ENCODE measurements at places on chromosomes 7 and 10.

DNA sequence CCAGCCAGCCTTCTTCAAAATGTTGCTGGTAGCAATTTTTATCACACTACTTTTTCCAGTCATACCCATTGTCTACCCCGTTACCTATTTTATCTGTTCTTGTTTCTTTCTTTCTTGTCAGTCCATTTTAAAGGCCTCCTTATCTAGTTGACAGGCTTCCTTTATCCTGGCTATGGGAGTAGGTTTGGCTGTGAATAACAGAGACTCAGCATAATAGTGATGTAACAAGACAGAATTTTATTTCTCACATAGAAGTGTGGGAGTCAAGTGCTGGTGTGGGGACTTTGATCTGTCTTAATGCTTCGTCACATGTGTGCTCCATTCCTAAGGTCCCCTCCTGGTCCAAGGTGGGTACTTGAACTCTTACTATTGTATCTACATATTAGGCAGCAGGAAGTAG lies 283.6 kb downstream of the EXOC4 start:
- DNase-seq, result no peak

DNA sequence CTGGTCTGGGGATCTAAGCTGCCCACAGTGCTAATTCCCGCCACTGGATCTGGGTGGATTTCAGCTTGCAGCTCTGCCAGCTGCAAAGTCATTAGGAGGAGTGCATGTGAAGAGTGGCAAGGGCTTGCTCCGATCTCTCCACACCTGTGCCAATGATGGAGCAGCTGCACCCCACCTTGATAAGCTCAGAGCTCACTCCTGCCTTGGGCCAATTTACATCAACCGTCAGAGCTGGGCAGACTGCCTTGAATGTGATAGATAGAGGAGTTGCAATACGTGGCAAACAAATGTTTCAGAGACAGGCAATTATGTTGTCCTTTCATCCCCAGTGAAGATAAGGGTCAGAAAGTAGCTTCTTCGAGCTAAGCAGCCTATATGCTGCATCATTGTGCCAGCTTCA lies 379.9 kb downstream of the SH2D4B start:
- no peak for DNase-seq

DNA sequence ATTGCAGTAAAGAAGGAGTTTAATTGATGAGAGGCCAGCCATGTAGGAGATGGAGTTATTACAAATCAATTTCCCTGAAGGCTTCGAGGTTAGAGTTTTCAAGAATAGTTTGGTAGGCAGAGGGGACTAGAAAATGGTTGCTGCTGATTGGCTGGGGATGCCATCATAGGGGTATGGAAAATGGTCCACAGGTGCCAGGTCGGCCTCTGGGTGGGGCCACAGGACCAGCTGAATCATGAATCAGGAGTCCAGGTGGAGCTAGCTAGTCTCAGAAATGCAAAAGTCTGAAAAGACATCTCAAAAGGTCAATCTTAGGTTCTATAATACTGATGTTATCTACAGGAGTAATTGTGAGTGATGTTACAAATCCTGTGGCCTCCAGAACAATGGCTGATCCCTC lies 714.0 kb upstream of the GHITM start:
- DNase-seq, result no peak

DNA sequence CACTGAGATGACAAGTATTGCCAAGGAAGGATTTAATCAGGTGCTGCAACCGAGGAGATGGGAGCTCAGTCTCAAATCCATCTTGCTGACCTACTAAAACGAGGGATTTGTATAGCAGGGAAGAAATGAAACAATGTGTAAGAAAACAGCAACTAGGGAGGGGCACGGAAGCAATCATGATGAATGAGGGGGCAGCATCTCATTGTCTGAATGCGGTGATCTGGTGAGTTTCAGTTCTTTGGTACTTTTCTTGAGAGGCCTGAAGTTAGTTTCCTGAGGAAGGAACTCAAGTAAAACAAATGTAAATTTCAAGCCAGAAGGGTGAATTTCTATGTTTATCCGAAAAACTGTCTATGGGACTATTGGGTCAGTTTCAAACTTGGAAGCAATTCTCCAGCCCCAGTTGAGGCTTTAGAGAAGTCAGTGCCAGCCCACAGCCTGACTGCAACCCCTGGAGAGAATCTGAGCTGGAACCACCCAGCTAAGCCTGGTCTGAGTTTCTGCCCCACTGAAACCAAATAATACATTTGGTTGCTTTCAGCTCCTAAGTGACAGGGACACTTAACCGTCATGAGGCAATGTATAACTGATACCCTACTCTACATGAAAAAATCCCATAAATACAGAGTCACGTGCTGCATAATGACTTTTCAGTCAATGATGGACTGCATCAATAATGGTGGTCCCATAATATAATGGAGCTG lies 45.8 kb upstream of the TNS3 start:
- no peak for DNase-seq

- no peak for DNase-seq
Observed at GRCh38 chr7:128889121-128889520, 21.4 kb downstream of the KCP start.

DNA sequence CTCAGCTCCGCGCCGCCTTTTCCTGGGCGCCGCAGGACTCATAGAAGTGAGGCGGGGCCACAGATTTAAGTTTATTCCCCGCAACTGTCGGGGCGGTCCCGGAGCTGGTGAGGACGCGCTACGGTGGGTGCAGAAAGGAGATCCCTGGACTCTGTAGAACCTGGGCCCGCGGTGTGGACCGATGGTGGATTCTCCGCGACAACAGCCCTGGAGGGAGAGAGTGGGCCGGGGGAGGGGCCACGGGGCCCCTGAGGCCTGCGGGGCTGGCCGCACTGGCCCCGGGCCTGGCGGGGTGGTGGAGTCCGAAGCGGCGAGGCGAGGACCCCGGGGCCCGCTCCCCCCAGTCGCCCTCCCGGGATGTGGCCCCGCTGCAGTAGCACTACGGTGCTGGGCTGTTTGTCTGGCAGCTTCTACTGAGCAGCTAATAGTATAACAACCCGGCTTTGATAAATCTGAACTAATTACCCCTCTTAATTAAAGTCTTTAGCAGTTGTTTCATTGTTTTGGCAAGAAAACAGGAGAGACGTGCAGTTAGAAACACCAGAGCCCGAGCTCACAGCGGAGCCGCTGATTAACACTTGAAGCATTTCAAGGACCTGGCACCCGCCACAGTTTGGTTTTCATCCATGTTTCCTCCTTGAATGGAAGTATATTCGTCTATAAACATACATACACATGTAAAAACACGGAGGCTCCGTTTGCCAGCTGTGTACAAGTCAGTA lies 4.2 kb downstream of the FEZF1 start:
- no peak for DNase-seq

DNA sequence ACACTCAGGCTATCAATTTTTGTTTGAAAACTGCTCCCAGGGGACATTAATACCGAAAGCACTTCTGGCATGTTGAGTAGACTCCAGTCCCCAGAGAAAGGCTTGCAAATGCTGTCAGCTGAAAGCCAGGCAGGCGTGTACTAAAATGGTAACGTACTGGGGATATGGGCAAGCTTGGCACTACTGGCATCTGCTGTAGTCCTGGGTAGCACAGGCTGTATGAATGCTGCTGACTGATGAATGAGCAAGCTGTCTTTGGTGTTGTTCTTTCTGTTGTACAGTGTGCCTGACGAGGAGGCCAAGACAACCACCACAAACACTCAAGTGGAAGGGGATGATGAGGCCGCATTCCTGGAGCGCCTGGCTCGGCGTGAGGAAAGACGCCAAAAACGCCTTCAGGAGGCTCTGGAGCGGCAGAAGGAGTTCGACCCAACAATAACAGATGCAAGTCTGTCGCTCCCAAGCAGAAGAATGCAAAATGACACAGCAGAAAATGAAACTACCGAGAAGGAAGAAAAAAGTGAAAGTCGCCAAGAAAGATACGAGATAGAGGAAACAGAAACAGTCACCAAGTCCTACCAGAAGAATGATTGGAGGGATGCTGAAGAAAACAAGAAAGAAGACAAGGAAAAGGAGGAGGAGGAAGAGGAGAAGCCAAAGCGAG lies 53.5 kb upstream of the AGBL3 start:
- no peak for DNase-seq

- no peak for DNase-seq
Observed at GRCh38 chr10:6607778-6608177, 27.7 kb upstream of the PRKCQ start.
